ENCODE measurements at places on chromosomes 7 and 10.

DNA sequence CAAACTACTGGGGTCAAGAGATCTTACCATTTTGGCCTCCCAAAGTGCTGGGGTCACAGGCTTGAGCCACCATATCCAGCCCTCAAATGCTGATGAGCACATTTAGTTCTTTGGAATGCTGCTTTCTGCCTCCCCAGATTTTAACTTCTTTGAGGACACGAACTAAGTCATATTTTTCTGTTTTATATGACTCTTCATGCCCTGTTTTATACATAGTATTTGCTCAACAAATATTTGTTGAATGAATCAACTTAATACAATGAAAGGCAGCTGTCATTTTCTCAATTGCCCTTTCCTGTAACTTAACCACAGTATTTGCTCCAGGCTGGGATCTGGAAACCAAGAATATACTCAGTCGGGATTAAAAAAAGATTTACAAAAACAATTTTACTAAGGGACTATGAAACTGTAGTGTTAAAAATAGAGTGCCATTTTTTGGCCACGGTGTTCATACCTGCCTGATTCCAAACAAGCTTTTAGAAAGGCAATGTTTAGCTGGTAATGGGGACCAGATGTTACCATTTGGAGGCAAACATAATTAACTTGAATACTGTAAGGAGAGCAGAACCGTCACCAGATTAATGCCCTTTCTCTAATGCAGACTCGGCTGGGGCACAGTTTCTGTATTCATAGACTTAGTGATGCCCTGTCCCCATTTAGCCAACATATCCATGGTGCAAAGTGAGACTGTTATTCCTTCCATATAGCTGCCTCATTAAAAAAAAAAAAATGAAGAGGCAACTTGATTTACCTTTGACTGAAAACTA is 117.6 kb downstream of the NRP1 start:
- no peak for ATAC-seq

GRCh38 chr7:137354396-137354795 is 10.9 kb upstream of the PTN start:
- no peak for ATAC-seq

GRCh38 chr10:51075043-51075872 is 971 bp downstream of the PRKG1 start:
- ATAC-seq, result no peak

DNA sequence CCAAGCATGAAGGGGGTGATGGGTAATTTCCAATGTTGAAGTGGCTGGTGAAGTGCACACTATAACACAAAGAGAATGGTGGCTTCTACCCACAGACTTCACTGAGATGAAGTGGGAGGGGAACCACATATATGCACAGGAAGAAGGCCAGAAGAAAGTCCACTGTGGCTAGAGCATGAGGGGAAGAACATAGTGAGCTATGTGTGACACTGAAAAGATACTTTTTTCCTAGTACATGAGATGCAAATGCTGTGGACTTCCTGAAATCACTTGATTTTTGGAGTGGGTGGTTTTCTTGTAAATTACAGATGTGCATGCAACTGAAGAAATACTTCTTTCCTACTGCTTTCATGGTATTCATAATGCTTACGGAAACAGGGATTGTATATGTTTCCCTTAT is 115.6 kb upstream of the PHYHIPL start:
- no peak for ATAC-seq

GRCh38 chr10:3926675-3927525 is 141.9 kb upstream of the KLF6 start:
- no peak for ATAC-seq

GRCh38 chr10:70480239-70480861 is 1.8 kb downstream of the PALD1 start:
- ATAC-seq, result peak; percentile 62

GRCh38 chr7:134458341-134458805 is 527 bp downstream of the AKR1B1 start:
- peak; percentile 81 for ATAC-seq

DNA sequence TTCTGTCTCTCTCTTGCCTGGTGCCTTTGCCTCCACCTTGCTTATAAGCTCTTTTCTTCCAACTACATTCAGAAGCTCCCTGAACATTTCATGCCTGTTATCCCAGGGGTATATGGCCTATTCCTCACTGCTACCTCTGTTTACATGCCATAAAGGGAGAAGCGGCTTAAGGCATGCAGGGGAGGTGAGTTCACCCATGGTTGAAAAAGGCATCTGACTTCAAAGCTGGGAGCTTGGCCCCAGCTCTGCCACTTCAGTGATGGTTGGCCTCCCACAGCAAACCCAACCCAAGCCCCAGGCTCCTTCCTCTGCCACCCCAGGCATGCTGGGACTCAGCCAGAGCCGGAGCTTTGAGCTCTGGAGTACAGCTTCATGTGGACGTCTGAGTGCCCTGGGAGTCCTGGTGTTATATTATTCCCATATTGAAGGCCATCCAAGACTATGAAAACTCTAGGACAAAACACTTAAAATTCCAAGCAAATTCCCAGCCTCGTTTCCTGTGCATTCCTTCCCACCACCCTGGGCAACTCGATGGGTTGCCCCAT is 468.6 kb upstream of the ZMIZ1 start:
- ATAC-seq, result no peak

GRCh38 chr10:13421382-13421917 is 73.4 kb upstream of the SEPHS1 start:
- ATAC-seq, result no peak

GRCh38 chr10:60463746-60464145 is 74.1 kb upstream of the ANK3 start:
- no peak for ATAC-seq

DNA sequence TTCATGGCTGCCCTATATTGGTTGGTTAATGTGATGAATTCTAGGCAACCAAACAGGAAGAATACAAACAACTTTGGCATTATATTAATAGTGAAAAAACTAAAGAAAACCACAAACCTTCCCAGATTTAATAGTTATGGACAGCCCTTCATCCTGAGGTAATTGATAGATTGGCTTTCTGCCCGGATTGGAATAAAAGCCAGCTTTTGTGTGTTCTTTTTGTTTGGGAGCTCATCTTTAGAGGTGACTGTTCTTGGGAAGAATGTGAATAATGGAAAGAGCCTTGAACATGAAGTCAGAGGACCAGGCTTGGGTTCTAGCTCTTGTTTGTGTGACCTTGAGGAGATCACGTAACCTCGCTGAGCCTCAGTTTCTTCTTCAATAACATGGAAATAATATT is 92.3 kb downstream of the VTI1A start:
- no peak for ATAC-seq

- ATAC-seq, result no peak
Observed at GRCh38 chr10:126045861-126046260, 149.5 kb downstream of the FANK1 start.

GRCh38 chr7:144738708-144739314 is 97.0 kb downstream of the TPK1 start:
- ATAC-seq, result peak; percentile 57

GRCh38 chr7:31688372-31688771 is 1.4 kb downstream of the PPP1R17 start:
- ATAC-seq, result peak; percentile 95

GRCh38 chr10:71444284-71445054 is 47.7 kb downstream of the CDH23 start:
- no peak for ATAC-seq

- peak; percentile 87 for ATAC-seq
Observed at GRCh38 chr10:49299816-49300139, 808 bp downstream of the C10orf71 start.

GRCh38 chr7:68562323-68562899 is 1035.9 kb upstream of the AUTS2 start:
- no peak for ATAC-seq

DNA sequence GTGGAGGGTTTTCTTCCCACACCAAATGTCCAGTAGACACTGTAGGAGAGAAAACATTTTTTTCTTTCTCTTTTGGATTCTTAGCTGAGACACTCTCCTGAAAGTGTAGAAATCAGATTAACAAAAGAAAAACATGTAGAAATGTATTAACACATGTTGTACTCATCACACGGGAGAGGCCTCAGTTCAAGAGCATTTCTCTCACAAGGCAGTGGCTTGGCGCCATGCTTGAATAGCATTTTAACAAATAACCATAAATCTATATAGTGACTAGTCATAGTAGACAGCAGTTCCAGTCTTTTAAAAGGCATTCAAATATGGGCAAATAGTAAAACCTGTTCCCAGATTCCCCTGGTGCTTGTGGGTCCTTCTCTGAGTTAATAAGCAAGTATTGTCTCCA is 38.3 kb upstream of the GHITM start:
- ATAC-seq, result no peak

- peak; percentile 58 for ATAC-seq
Observed at GRCh38 chr7:32890010-32890792, 1.4 kb downstream of the KBTBD2 start.

DNA sequence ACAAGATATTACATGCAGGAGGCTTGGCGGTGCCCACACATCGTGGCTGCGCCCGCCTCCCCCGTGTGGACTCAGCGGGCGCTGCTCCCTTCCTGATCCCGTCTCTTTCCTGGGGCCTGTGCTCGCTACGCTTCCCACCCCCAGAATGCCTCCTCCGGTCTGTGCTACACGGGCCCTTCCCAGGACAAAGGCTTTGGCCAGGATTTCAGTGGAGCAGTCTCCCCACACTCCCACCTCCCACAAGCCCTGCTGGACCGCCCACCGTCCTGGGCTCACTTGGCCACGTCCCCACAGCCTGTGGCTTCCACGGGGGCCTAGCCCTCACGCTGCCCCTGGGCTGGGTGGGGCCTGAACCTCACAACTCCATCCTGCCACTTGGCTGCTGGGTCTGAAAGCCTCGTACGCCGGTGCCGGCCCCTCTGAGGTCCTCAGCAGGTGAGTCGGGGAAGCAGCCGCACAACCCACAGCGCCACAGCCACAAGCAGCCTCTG is 17.3 kb downstream of the CFAP46 start:
- no peak for ATAC-seq

DNA sequence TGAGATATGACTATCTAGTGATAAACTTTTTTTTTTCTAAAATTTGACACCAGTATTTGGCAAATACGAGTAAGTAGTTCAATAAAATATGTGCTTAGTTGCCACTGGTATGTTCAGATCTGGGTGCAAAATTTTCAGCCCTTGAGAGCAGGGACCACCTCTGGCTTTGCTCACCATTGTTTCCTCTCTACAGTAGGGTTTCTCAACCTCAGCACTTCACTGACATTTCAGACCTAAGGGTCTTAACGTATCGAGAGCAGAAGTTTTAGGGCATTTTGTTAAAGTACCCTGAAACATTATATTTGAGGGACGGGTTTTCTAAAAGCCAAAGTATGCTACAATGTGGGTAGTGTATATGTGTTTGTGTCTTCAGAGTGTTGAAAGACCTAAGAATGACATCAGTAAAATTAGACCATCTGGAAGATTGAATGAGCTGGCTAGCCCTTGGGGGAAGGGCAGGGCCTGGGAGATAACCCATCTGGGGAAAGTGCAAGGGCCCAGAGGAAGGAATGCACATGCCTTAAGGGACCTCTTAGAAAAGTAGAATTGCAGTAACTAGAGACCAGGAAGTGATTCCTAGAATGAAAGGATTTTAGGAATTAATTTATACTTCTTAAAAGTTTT is 11.8 kb downstream of the BZW2 start:
- no peak for ATAC-seq

GRCh38 chr10:114905450-114905849 is 32.5 kb upstream of the TRUB1 start:
- no peak for ATAC-seq

- no peak for ATAC-seq
Observed at GRCh38 chr7:112945046-112945445, 141.6 kb downstream of the GPR85 start.

DNA sequence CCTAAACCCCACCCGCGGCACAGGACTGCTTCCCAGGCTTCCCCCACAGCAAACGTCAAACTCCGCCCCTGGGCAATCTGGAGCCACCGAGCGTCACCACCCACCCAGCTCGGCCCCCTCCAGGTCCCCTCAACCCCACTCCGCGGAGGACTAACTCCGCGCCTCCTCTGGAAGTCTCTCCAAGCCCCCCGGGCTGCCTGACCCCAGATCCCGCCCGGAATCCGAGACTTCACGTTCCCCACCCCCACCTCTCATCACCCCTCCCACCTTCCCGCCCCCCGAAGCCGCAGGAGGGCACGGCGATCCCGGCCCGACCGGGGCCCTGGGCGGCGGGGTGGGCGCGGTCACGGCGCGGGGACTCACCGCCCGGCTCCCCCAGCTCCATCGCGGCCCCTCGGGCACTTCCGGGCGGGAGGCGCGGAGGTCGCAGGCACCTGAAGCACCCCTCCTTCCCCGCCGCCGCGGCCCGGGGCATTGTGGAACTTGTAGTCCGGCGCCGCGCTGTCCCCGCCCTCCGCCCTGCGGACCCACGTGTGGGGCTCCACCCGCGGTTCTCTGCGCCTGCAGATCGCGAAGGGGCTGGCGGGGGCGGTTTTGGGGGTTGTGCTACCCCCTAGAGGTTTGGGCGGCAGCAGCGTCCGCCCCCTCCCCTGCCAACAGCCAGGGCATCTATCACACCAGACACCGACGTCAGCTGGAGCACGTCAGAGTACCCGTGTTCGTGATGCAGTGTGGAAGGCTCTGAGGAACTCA is at the start of gene TMUB1:
Gene TMUB1, minus strand, starts transcription at position 423 of the 753 bp plus-strand sequence. CDS start 930 bp downstream, outside the sequence.
- peak; percentile 77 for ATAC-seq

- no peak for ATAC-seq
Observed at GRCh38 chr10:43824934-43825333, 176.3 kb upstream of the ZNF32 start.

DNA sequence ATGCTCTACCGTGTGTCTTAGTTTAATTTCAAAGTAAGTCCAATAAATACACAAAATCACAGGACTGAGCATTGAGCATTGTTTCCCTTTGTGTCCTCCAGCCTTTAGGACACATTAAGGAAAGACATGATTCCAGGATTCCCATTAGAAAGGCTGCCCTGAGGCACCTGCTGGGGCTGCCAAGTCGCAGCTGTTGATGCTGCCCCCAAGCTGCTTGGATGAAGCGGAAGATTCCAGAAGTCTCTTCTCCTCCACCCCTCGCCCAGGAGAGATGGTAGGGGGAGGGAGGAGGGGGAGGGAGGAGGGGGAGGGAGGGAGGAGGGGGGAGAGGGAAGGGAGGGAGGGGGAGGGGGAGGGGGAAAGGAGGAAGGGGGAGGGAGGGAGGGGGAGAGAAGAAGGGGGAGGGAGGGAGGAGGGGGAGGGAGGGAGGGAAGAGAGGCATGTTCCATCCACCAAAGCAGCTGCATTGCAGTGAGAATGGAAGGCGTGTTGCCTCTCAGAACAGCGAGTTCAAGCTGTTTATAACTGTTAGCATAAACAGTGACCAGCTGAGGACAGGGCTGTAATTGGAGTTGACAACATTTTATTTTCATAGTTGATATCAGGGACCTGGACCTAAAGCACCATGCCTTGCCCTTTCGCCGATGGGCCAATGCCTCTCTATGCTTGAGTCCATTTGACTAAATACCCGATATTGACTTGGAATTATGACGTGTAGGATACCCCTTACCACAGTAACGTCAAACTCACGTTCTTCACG is 67.3 kb downstream of the DIP2C start:
- no peak for ATAC-seq

GRCh38 chr10:131237991-131238651 is 73.4 kb downstream of the TCERG1L start:
- ATAC-seq, result no peak

DNA sequence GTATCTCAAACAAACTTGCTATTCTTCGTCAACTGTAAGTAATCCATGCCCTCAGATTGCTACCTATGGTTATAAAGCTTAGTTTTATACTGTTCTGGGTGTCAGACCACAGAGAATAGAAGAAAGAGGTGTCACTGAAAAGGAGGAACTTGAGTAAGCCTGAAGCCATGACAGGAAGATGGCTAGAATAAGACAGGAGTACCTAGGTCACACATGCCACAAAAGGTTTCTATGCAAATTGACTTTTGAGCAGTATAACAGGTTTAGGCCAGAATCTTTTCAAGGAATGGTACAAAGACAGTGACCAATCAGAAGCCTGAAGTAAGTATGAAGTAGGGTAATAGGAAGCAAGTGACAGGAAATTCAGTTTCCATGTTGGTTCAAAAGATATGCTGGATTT is 23.5 kb downstream of the FBXW4 start:
- peak; percentile 67 for ATAC-seq

Measured in stimulated activated memory B cell treated with anti-CD40 and anti-IgM and Interleukin-4, amounts not matched to agents 10 μg/mL and 1 μg/mL and 100 μg/mL, for 72 hours (primary cell).